ENCODE measurements at places on chromosomes 12 and 14.

- no peak overlapping the region for H3K4me3 ChIP-seq
- H3K4me1 ChIP-seq: no peaks in the 10 kb centered on the region
- DNase-seq: no peak
Observed at GRCh38 chr14:105388110-105388951, 10.0 kb upstream of the TEX22 start.

DNA sequence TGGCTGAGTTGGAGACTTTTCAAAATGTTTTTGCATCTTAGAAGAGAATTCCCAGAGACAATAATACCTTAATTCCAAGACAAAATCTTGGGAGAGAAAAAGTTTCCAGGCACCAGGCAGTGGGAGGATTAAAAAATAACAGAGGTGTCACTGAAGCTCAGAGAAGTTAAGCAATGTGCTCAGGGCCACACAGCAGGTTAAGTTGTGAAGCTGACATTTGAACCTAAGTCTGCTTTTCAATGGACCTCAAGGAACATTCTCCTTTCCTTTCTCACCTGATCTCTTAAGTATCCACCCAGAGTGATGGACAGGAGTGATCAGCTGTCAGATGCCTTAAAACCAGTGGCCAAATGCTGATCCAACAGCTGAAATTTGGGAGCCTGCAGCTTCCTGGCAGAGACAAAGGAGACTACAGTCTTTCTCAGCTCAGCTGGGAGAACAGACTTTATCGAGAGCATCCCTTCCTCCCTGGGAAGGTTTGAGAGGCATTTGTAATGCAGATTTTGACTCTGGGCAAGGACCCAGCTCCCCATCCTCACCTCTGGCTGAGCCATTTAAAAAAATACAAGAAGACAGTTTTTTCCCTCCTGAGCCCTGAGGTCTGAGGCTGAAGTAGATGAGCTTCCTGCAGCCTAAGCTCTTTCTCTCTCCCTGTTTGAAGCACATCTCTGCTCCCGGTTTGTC, 174.9 kb upstream of the RPH3A start:
- no peaks in the 10 kb centered on the region for H3K4me1 ChIP-seq
- H3K27me3 ChIP-seq: no peaks in the 10 kb centered on the region
- H3K4me3 ChIP-seq: no peak overlapping the region
- no peak overlapping the region for H3K27ac ChIP-seq

DNA sequence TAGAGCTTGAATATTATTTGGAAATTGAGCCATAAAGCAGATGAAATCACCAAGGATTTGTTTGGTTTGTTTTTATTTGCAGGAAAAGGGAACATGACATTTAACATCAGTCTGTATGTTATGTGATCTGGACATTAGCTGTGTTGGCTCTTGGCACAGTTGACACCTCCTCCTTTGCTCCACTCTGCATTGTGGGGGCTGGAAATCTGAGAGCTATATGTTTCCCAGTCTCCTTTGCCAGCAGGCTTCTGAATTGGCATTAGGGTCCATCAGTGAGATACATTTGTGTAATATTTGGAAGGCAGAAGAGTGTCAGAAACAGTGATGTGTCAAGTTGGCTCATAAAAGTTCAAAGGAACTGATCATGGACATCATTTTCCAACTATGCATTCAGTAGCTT, 322.1 kb upstream of the ATP2B1 start:
- H3K4me1 ChIP-seq: peaks cover 2% of the 10 kb centered on the region
- no peaks in the 10 kb centered on the region for H3K27me3 ChIP-seq
- H3K36me3 ChIP-seq: no peaks in the 10 kb centered on the region
- DNase-seq: no peak

- DNase-seq: no peak
- H3K27me3 ChIP-seq: no peaks in the 10 kb centered on the region
- no peaks in the 10 kb centered on the region for H3K36me3 ChIP-seq
Observed at GRCh38 chr14:54443981-54444380, 2.8 kb upstream of the CNIH1 start.

DNA sequence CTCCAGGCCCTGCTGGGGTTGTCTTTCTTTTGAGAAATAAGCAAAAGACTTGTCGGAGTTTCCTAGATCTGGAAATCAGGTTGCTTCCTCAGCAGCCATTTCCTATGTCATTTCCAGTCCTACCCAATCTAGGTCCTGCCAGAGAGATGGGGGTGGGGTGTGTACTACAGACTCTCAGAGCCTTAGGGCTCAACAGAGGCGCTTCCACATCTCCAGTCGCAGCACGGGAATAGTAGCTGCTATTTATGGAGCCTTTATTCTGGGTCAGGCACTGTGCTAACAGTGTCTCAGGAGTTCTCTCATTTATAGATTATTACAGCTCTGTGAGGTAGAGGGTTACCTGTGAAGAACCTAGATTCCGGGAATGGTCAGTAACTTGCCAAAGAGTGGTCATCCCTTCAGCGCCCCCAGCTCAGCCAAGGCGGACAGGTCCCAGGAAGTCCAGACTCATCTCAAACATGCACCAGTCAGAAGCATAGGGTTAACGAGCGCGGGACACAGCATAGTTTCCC, 21.9 kb downstream of the DHRS2 start:
- H3K36me3 ChIP-seq: no peaks in the 10 kb centered on the region
- no peak overlapping the region for H3K4me3 ChIP-seq
- DNase-seq: no peak

DNA sequence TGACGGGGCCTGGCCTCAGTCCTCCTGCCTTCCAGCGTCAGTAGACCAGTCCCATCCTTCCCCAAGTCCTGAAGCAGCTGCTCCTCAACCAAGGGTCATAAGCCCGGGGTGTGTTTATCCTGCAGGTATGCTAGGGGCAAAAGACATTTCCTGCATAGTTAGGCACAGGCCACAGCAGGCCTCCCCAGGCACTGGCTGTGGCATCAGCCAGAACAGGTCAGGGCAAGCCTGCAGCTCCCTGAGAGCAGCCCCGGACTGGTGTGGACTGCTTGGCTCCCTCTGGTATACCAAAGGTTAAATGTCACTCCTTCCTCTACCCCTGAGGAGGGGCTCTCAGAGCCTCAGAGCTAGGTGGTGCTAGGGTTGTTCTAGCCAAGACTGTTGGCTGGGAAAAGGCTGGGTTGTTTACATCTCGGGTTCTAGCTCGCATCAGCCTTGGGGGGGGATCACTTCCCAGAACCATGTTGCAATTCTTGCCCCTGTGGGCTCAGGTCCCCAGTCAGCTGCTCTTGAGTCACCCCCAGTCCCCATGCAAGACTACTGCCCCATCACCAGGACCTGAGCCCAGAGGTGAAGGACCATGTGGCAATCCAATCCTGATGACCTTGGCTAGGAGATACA, 2.9 kb downstream of the MMP14 start:
- H3K4me3 ChIP-seq: peak overlapping the region; percentile 37
- H3K4me1 ChIP-seq: peaks cover 23% of the 10 kb centered on the region
- peak overlapping the region; percentile 84 for H3K27ac ChIP-seq
- peak; percentile 97 for DNase-seq
- peaks cover 51% of the 10 kb centered on the region for H3K36me3 ChIP-seq

DNA sequence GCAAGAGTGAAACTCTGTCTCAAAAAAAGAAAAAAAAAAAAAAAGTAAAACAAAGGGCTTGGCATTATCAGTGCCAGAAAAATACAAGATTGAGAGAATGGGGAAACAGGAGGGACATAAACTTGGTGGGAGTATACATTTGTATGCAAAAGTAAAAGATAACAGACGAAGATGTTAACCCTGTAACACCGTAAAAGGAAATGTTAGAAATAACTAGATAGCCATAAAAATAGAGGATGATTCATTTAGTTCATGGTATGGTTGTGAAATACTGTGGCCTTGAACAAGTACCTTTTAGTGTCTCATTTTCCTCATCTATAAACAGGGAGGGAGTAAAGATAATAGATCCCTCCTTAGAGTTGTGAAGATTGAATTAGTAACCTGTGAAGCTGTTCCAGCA, 33.3 kb downstream of the ATP2A2 start:
- no peaks in the 10 kb centered on the region for H3K27me3 ChIP-seq
- peaks cover 2% of the 10 kb centered on the region for H3K36me3 ChIP-seq
- no peak for DNase-seq
- H3K4me1 ChIP-seq: peaks cover 3% of the 10 kb centered on the region

DNA sequence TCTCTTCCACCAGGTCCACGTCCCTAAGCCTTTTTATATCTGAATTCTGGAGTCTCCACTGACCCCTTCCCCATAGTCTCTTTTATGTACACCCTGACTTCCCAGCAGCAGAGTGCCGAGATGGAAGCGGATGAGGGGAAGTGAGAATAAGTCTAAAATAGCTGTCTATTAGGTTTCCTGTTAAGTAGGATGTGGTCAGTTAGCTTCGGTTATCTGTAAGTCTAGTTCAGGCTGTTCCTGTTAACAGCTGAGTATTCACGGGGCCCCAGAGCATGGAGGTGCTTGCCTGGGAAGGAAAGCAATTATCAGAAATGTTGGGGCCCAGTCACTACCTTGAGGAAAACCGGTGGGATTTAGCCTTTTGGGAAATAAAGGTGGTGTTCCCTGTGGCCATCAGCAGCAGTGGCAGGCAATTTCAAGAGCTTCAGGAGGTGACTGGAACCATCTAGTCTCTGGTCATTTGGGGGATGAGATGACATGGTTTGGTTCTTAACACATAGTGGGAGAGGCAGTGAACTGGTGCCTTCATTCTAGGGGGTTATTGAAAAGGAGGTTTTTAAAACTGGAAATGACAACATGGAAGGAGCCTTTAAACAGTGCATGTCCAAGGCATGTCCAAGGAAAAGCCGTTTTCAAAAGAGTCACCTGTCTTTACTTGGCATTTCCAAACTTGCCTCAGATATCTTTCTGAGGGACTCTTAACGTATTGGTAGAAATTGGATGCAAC, 21.8 kb downstream of the CHST11 start:
- H3K4me3 ChIP-seq: no peak overlapping the region
- H3K4me1 ChIP-seq: no peaks in the 10 kb centered on the region
- no peaks in the 10 kb centered on the region for H3K27me3 ChIP-seq
- peaks cover 5% of the 10 kb centered on the region for H3K36me3 ChIP-seq

- no peaks in the 10 kb centered on the region for H3K36me3 ChIP-seq
- H3K27ac ChIP-seq: no peak overlapping the region
- H3K27me3 ChIP-seq: no peaks in the 10 kb centered on the region
- no peak for DNase-seq
Observed at GRCh38 chr12:108205864-108206263, 76.8 kb downstream of the WSCD2 start.

DNA sequence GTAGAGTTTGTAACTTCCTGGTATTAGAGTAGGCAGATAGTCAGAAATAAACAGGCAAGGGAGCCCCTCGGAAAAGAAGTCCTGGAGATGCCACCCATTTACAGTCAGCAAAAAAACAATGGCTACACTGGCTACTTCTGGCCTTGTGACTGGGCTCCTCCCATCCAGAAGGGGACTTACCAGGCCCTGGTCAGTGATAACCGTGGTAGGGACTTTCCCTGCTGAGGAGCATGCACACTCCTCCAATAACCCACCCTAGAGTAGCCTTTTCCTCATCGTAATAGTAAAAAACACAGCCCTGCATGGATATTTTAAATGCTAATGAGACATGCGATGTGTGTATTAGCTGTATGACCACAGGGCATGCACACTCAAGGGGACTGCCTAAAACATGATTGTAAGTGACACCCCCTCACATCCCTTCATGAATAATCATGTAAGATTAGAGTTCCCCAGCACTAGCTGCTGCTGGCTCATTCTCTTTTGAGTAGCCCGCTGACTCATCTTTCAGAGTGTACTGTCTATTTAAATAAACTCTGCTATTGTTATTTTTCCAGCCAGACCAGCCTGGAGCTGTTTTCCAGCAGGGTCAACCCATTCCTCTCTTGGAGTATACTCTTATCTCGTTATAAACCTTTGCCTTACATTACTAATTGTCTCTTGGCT, 413.8 kb upstream of the TMTC1 start:
- H3K27ac ChIP-seq: no peak overlapping the region
- no peaks in the 10 kb centered on the region for H3K27me3 ChIP-seq
- DNase-seq: no peak
- no peak overlapping the region for H3K4me3 ChIP-seq
- H3K4me1 ChIP-seq: peaks cover 10% of the 10 kb centered on the region

- H3K4me1 ChIP-seq: peaks cover 10% of the 10 kb centered on the region
- H3K36me3 ChIP-seq: no peaks in the 10 kb centered on the region
- DNase-seq: no peak
- no peak overlapping the region for H3K4me3 ChIP-seq
- H3K27ac ChIP-seq: no peak overlapping the region
Observed at GRCh38 chr14:99325591-99325990, 53.6 kb upstream of the BCL11B start.

GRCh38 chr14:21913759-21914158, 240.1 kb upstream of the OR4E1 start:
- H3K4me3 ChIP-seq: no peak overlapping the region
- H3K36me3 ChIP-seq: no peaks in the 10 kb centered on the region
- H3K27ac ChIP-seq: no peak overlapping the region
- DNase-seq: peak; percentile 41

GRCh38 chr14:103296987-103297386, 37.0 kb upstream of the EIF5 start:
- H3K36me3 ChIP-seq: no peaks in the 10 kb centered on the region
- DNase-seq: no peak
- H3K27ac ChIP-seq: no peak overlapping the region
- no peaks in the 10 kb centered on the region for H3K27me3 ChIP-seq
- no peak overlapping the region for H3K4me3 ChIP-seq

DNA sequence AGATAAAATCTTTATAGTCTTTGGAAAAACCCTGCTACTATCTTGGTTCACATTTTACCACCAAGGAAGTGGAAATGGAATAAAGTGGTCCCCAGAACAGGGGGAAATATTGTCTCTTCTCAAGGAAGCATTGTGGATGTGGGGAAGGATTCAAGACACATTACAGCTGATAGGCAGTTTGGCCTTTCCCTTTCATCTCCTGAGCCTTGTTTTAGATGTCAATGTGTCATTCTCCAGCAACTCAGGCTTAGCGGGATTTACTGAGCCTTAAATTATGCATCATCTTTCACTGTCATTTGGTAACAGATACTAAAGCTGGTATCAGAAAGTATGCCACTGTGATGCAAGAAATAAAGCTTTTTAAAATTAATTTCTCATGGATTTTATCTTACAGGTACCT, 136.2 kb downstream of the STXBP6 start:
- no peaks in the 10 kb centered on the region for H3K4me1 ChIP-seq
- no peak overlapping the region for H3K27ac ChIP-seq
- H3K36me3 ChIP-seq: no peaks in the 10 kb centered on the region
- H3K27me3 ChIP-seq: no peaks in the 10 kb centered on the region
- no peak overlapping the region for H3K4me3 ChIP-seq

DNA sequence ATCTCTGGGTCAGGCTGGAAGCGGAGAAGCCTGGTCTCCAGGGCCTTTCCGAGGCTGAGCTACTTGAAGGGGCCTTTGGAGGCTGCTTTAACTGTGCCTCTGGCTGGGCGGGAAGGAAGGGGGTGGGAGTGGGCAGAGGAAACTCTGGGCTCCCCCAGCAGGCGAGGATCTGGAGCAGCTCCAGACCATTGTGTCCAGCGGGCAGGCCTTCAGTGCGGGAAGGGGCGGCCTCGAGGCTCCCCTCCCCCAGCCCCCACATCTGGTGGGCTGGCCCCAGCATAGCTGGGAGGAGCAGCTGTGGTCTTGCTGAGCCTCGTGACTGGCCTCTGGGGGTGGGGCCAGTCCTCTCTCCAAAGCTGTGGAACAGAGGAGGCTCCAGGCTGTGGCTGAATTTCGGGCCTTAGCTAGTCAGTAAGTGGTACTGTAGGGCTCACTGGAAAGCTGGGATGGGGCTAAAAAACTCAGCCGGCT, 3.4 kb downstream of the TAMALIN start:
- H3K36me3 ChIP-seq: peaks cover 2% of the 10 kb centered on the region
- peak overlapping the region; percentile 35 for H3K27ac ChIP-seq
- peaks cover 19% of the 10 kb centered on the region for H3K27me3 ChIP-seq
- H3K4me1 ChIP-seq: peaks cover 25% of the 10 kb centered on the region
- DNase-seq: no peak
- no peak overlapping the region for H3K4me3 ChIP-seq
